ENCODE measurements at places on chromosomes 11 and 22.

DNA sequence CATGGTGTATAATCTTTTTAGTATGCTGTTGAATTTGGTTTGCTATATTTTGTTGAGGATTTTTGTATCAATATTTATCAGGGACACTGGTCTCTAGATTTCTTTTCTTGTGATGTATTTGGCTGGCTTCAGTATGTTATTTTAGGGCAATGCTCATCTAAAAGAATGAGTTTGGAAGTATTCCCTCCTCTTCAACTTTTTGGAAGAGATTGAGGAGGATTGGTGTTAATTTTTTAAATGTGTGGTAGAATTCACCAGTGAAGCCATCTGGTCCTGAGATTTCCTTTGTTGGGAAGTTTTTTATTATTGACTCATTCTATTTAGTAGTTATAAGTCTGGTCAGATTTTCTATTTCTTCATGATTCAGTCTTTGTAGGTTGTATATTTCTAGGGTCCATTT, 22.1 kb upstream of the SPATA19 start:
- DNase-seq, result no peak

DNA sequence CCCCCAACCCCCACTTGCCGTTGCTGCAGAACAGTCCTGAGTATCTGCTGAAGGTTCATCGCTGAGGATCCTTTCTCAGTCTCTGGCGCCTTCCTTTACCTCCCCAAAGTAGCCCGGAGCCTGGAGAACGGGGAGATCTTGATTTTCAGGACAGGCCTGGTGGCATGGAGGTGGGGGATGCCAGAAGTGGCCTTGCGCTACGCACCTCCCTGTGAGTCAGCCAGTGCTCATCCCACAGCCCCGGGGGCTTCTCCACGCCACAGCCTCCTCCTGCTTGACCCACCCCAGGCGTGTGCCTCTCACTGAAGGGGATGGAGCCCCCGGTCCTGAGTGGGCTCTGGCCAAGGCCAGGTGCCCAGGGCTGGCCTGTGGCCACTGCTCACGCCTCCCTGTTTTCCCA, 339.6 kb downstream of the TBC1D22A start:
- no peak for DNase-seq

- DNase-seq, result no peak
Measured at GRCh38 chr11:72921028-72921716, 107.0 kb downstream of the ATG16L2 start.

GRCh38 chr11:129417458-129417857, 41.8 kb downstream of the BARX2 start:
- DNase-seq, result no peak

GRCh38 chr22:36194971-36195370, 6.6 kb downstream of the APOL4 start:
- peak; percentile 32 for DNase-seq

Measured in amniotic stem cell (primary cell).